Osteoblast (primary cell): ENCODE measurements at places on chromosomes 5 and 9. TPM values are rescaled to one million over a fixed set of nuclear protein-coding genes. Genes with fewer than 3 reads are reported as not detected.

- no peaks in the 10 kb centered on the region for H3K36me3 ChIP-seq
- H3K4me1 ChIP-seq, result peaks cover 8% of the 10 kb centered on the region
- no peak overlapping the region for H3K4me3 ChIP-seq
- no peaks in the 10 kb centered on the region for H3K27me3 ChIP-seq
- DNase-seq, result no peak
These were observed 261.6 kb downstream of the GLIS3 start for GRCh38 chr9:4038182-4038723.

DNA sequence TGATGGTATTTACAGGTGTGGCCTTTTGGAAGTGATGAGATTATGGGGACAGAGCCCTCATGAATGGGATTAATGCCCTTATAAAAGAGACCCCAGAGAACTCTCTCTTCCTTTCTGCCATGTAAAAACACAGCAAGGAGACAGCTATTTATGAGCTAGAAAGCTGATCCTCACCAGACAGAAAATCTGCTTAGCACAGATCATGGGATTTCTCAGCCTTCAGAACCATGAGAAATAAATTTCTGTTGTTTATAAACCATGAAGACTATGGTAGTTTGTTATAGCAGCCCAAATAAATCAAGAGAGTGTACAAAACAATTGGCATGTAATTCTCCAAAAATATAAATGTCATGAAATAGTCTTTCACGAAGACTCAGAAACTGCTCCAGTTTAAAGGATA is 211.0 kb downstream of the PDE4D start:
- no peaks in the 10 kb centered on the region for H3K4me1 ChIP-seq
- H3K36me3 ChIP-seq, result no peaks in the 10 kb centered on the region
- no peak overlapping the region for H3K4me3 ChIP-seq
- no peaks in the 10 kb centered on the region for H3K27me3 ChIP-seq
- DNase-seq, result no peak

GRCh38 chr5:175689147-175689991 is 31.5 kb downstream of the HRH2 start:
- DNase-seq, result peak; percentile 81
- no peaks in the 10 kb centered on the region for H3K36me3 ChIP-seq
- H3K4me1 ChIP-seq, result no peaks in the 10 kb centered on the region
- H3K27ac ChIP-seq, result no peak overlapping the region
- no peaks in the 10 kb centered on the region for H3K27me3 ChIP-seq
- H3K4me3 ChIP-seq, result no peak overlapping the region

- DNase-seq, result no peak
- peaks cover 6% of the 10 kb centered on the region for H3K36me3 ChIP-seq
- H3K4me1 ChIP-seq, result peaks cover 5% of the 10 kb centered on the region
- H3K4me3 ChIP-seq, result no peak overlapping the region
These were observed 72.5 kb downstream of the AUH start for GRCh38 chr9:91289244-91289643.

DNA sequence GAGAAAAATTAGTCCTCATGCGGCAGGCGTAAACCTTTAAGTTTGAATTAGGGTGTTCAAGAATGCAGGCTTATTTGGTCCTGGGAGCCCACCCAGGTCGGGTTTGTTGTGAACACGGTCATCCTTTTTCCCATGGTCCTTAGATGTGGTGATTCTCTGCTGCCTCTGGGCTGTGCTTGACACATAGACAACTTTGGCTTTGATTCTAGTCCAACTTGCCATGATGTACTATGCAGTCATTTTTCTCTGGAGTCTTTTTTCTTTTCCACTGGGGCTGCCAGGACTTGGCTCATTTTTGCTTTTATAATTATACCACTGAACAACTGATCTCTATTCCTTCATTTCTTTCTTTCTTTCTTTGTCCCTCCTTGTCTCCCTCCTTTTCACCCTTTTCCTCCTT is 218.6 kb downstream of the SREK1 start:
- H3K36me3 ChIP-seq, result no peaks in the 10 kb centered on the region
- no peak overlapping the region for H3K4me3 ChIP-seq
- no peak for DNase-seq
- no peak overlapping the region for H3K27ac ChIP-seq
- H3K4me1 ChIP-seq, result no peaks in the 10 kb centered on the region

- no peaks in the 10 kb centered on the region for H3K36me3 ChIP-seq
- H3K4me3 ChIP-seq, result no peak overlapping the region
- no peak overlapping the region for H3K27ac ChIP-seq
- peaks cover 37% of the 10 kb centered on the region for H3K27me3 ChIP-seq
- peak; percentile 26 for DNase-seq
These were observed 90.8 kb downstream of the PCDH1 start for GRCh38 chr5:141787376-141787775.

DNA sequence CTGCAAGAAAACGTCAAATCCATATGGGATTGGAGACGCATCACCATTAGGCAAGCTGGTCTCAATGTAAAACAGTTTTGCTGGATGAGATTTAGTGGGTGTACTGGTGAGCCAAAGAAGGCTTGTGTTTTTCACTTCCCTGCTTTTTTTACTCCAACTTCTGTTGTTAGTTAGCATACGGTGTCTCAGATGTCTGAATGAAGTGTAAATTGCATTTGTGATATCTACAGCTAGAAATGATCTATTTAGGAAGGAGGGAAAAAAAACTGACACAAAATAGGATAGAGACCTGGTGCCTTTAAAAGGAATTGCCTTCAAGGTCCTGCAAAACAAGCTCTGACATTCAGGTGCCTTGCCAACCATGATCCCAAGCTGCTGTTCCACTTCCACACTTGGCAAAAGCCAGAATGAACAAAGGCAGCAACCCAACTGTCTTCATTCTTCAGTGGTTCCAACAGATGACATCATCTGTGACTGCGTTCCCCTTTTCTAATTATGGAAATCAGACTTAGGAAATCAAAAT is 104.2 kb upstream of the RAI14 start:
- no peak for DNase-seq
- peaks cover 3% of the 10 kb centered on the region for H3K4me1 ChIP-seq
- H3K4me3 ChIP-seq, result no peak overlapping the region

DNA sequence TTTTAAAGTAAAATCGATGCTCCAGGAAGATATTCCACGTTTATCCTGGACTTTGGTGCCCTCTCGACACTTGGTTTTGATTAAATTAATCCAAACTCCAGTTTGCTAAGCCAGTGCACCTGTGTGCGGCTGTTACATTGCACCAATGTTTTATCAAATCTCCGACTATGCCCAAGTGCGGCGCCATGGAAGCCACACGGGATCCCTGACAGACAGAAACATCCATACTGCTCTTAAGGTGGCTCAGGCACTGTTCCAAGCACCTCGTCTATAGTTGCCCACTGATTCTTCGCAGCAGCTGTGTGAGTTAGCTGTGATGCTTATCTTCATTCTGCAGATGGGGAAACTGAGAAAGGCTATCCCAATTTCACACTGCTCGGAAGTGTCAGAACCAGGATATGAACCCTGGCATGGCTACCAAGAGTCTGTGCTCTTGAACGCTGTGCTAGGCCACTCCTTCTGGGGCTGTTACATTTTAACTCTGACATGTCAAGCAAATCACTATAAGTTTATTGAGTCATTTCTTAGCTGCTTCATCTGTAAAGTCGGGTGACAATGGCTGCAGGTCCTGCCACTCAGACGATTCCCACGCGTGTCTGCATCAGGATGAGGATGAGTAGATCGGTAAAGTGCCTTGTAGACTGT is 113.0 kb downstream of the ADAMTS2 start:
- H3K27ac ChIP-seq, result no peak overlapping the region
- peaks cover 24% of the 10 kb centered on the region for H3K36me3 ChIP-seq
- H3K4me3 ChIP-seq, result no peak overlapping the region
- no peaks in the 10 kb centered on the region for H3K27me3 ChIP-seq
- peak; percentile 21 for DNase-seq
- H3K4me1 ChIP-seq, result peaks cover 5% of the 10 kb centered on the region

GRCh38 chr9:110293248-110293647 is 36.9 kb upstream of the TXN start:
- no peak overlapping the region for H3K4me3 ChIP-seq
- no peak for DNase-seq
- no peaks in the 10 kb centered on the region for H3K36me3 ChIP-seq
- H3K4me1 ChIP-seq, result no peaks in the 10 kb centered on the region
- H3K27ac ChIP-seq, result no peak overlapping the region

DNA sequence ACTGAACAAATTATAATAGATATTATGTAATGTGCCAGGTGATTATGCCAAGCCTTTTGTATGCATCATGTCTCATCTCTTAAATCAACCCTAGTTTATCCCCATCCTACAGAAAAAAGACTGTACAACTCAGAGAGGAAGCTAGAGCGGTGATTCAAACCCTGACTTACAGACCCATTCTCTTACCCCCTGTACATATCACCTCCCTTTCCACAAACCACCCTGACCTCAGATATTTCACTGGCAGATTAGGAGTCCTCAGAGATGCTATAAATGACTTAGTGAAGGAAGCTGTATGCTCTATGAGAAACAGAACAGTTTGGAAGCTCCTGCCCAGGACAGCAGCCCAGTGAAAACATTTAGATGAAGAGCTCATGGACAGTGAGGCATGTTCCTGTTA is 79.1 kb upstream of the RARS1 start:
- H3K4me1 ChIP-seq, result peaks cover 38% of the 10 kb centered on the region
- H3K36me3 ChIP-seq, result no peaks in the 10 kb centered on the region
- H3K27me3 ChIP-seq, result no peaks in the 10 kb centered on the region
- DNase-seq, result peak; percentile 41
- no peak overlapping the region for H3K27ac ChIP-seq
- no peak overlapping the region for H3K4me3 ChIP-seq

DNA sequence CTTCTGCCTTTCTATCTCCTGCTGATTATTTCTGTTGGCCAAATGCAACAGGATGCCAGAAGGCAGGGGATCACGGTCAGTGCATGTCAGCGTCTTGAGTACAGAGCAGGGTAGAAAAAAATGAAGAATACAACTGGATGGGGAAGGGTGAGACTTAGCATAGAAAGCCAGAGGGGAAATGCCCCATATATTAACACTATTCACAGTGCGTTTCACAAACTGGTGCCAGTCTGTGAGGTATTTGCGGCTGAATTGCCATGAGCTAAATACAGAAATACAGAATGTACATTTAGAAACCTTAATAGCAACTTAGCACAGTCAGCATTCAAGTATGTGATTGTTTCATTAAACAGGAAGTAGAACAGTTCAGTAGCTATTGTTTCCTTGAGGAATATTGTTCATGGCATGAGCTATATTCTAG is 31.0 kb upstream of the SLC1A3 start:
- no peak overlapping the region for H3K27ac ChIP-seq
- H3K4me3 ChIP-seq, result no peak overlapping the region
- peaks cover 31% of the 10 kb centered on the region for H3K4me1 ChIP-seq

DNA sequence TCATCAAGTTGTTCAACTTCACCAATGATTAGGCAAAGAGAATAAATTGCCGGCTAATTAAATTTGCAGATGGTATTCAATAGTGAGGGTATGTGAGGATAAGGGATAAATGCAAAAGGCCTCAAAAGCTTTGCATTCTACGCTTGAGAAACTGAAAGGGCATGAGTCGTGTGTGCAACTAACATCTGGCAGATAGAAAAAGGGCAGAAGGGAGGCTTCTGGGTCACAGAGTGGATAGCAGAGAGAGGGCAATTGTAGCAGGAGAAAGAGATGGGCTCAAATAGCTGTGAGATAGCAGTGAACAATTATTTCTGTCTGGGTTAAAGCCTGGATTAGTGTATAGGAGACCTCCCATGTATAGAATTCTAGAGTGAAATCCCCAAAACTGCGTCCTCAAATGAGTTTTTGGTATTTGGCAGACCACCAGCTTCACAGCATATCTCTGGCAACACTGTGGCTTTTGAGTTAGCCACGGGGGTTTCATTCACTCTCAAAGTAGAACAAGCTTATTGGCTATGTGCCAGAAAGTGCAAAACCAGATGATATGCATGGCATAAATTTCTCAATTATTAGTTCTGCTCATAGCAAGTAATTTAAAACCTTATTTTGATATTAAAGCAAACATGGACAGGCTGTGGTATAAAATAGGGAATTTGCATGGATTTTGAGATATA is 586.3 kb downstream of the BRINP1 start:
- H3K4me3 ChIP-seq, result no peak overlapping the region
- no peak overlapping the region for H3K27ac ChIP-seq
- no peak for DNase-seq
- H3K27me3 ChIP-seq, result no peaks in the 10 kb centered on the region
- no peaks in the 10 kb centered on the region for H3K4me1 ChIP-seq

DNA sequence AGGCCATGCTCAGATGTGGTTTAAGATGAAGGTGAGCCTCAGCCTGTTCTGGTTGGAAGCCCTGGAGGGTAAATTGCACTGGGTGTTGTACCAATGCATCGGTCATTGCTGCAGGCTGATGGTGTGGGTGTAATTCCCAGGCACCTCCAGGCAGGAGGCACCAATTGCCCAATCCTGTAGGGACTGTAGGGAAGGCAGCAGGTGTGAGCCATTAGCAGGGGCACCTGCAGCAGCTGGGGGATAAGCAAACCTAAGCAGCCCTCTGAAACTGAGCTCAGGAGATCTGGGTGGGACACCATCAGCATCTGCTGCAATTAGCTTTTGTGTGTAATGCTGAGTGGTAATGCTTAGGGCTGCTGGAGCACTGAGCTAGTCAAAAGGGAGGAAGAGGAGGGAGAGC is 190.1 kb upstream of the TBC1D2 start:
- peaks cover 15% of the 10 kb centered on the region for H3K27me3 ChIP-seq
- H3K4me1 ChIP-seq, result peaks cover 5% of the 10 kb centered on the region
- H3K4me3 ChIP-seq, result no peak overlapping the region

DNA sequence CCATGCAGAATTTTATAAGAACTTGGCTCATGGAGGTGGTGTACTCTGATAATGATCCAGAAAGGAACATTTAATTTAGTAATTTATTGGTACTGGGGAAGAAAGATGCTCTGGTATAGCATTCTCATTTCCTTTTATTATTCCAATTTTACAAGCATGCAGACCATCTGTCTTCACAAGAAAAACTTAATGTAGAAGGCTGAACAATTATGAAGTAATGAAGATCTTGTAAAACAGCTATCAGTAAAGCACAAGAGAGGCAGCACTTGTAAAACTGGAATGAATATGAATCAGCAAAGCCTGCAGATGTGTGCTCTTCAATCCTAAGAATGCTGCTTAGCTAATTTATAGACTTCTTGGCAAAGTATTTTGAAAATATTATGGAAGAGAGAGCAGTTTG is 300.0 kb downstream of the YTHDC2 start:
- H3K27me3 ChIP-seq, result no peaks in the 10 kb centered on the region
- DNase-seq, result no peak
- no peaks in the 10 kb centered on the region for H3K4me1 ChIP-seq
- H3K27ac ChIP-seq, result no peak overlapping the region
- no peaks in the 10 kb centered on the region for H3K36me3 ChIP-seq

GRCh38 chr5:157115012-157115411 is 6.2 kb upstream of the HAVCR2 start:
- H3K27me3 ChIP-seq, result no peaks in the 10 kb centered on the region
- no peaks in the 10 kb centered on the region for H3K4me1 ChIP-seq
- no peak overlapping the region for H3K4me3 ChIP-seq

The OLFML2A gene
- 27.1 and 29.7 TPM in 2 replicates for total RNA-seq

The OTP gene
- under 0.01 TPM in 1 of 2 replicates, not detected in the other for total RNA-seq

The DBH gene
- total RNA-seq, result not detected in 2 replicates

The PCDHGA11 gene
- total RNA-seq, result 12.3 and 16.5 TPM in 2 replicates

The PCDHB5 gene
- 1.5 and 2.9 TPM in 2 replicates for total RNA-seq

The ARHGEF37 gene
- total RNA-seq, result 0.72 and 0.88 TPM in 2 replicates

The ISL1 gene
- total RNA-seq, result 0.88 TPM in 1 of 2 replicates, not detected in the other
